CD4-positive, alpha-beta T cell treated with Interleukin-2 at 100 ng/mL for 4 hours (primary cell): ENCODE measurements at places on chromosomes 5 and 9.

- no peak for DNase-seq
Observed at GRCh38 chr9:1837453-1838084, 177.6 kb upstream of the SMARCA2 start.

DNA sequence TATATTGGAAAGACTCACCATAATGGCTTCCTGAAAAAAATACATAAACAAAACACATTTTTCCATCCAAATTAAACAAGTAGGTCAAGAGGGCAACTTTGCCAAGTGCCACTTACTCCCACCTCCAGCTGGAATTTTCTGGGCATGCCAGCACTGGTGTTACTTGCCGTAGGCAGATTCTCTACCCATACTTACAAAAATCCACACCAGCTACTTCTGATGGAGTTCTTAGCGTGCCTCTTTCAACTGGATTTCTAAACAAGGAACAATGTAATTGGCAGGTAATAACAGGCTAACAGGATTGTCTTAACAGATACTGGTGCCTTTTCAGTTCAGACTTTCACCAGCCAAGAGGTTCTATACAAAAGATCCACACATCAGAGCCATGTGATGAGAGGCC is 301.4 kb downstream of the MLLT3 start:
- no peak for DNase-seq

GRCh38 chr9:73133921-73134407 is 17.7 kb upstream of the ANXA1 start:
- no peak for DNase-seq

- no peak for DNase-seq
Observed at GRCh38 chr9:12652973-12653372, 40.2 kb upstream of the TYRP1 start.

- no peak for DNase-seq
Observed at GRCh38 chr9:108688051-108688450, 167.7 kb downstream of the ACTL7B start.

- no peak for DNase-seq
Observed at GRCh38 chr5:5145651-5146529, 5.8 kb downstream of the ADAMTS16 start.

GRCh38 chr5:147567917-147568598 is 58.2 kb upstream of the DPYSL3 start:
- DNase-seq, result no peak

- DNase-seq, result no peak
Observed at GRCh38 chr5:23466401-23466912, 41.0 kb upstream of the PRDM9 start.
